HuH-7 (cell line): ENCODE measurements at places on chromosomes 6 and 20.

GRCh38 chr6:157099912-157100593 is 223.3 kb downstream of the TMEM242 start:
- DNase-seq, result no peak

- DNase-seq, result no peak
Observed at GRCh38 chr20:58864346-58864745, 11.8 kb downstream of the GNAS start.

- DNase-seq, result no peak
Observed at GRCh38 chr6:28943557-28944411, 20.0 kb upstream of the TRIM27 start.

- no peak for DNase-seq
Observed at GRCh38 chr20:58624687-58625086, 26.4 kb upstream of the STX16 start.

- no peak for DNase-seq
Observed at GRCh38 chr6:63844287-63844686, 208.7 kb downstream of the PHF3 start.

GRCh38 chr6:150681578-150682395 is 82.1 kb downstream of the PLEKHG1 start:
- no peak for DNase-seq

DNA sequence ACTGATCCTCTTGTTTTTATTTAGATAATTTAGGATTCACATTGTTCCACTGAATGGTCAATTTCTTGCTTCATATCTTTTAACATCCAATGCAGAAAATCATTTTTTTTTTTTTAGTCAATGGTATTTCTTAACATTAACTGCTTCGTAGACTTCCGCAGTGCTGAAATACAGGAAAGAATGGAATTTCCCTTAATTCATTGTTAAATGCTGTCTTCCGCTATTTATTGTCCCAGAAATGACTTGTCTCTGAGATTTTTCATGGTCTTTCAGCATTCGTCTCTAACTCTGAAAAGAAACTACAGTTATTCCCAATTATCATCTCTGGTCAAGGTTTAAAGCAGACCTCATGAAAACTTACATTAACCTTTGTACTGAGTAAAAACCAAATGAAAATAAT is 1029.1 kb upstream of the MANEA start:
- DNase-seq, result no peak

DNA sequence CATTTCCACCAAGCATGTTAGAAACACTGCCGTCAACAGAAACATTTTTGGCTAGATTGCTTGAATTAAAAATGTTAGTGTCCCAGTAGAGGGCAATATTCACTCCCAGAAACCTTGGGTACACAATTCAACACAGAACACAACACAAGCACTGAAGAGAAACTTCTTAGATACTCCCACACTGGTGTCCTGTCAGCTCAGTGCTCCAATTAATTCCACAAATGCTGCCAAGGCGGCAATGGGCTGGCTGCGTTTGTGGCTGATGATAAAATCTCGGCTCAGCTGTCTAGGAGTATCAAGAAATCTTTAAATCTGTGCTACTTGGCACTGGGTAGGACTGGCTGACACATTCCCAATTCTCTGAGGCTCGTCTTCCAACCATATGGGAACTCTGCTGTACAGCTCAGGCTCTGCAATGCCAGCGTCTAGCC is 39.3 kb downstream of the BEND3 start:
- no peak for DNase-seq

GRCh38 chr20:57272883-57273535 is 6.6 kb upstream of the BMP7 start:
- no peak for DNase-seq

GRCh38 chr20:25692499-25692898 is 4.2 kb downstream of the ZNF337 start:
- no peak for DNase-seq

DNA sequence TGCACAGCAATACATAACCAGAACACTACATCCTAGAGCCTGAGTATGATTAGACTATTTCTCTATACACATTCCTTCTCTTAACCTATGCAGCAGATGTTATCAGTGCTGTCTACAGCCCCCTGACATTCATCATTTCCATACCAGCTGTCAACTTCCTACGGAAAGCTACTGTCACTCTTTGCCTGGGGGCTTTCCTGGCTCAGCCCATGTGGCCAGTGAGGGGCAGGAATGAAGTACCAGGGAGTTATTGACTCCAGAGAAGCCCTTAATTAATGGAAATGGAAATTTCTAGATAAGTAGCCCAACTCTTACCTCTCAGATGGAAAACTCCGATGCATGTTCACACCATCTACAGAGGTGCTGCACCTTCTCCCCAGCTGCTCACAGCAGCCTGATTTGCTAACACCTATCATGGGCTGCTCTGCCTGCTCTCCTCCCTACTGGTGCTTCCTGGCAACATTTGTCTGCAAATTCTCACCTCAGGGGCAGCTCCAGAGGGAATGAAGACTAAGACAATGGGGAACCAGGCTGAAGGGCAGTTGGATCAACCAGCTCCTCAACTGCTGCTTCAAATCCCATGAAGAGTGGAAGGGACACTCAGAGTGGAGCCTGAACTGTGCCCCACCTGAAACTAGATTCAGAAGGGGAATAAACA is 59.6 kb downstream of the LINC00237 start:
- DNase-seq, result no peak

DNA sequence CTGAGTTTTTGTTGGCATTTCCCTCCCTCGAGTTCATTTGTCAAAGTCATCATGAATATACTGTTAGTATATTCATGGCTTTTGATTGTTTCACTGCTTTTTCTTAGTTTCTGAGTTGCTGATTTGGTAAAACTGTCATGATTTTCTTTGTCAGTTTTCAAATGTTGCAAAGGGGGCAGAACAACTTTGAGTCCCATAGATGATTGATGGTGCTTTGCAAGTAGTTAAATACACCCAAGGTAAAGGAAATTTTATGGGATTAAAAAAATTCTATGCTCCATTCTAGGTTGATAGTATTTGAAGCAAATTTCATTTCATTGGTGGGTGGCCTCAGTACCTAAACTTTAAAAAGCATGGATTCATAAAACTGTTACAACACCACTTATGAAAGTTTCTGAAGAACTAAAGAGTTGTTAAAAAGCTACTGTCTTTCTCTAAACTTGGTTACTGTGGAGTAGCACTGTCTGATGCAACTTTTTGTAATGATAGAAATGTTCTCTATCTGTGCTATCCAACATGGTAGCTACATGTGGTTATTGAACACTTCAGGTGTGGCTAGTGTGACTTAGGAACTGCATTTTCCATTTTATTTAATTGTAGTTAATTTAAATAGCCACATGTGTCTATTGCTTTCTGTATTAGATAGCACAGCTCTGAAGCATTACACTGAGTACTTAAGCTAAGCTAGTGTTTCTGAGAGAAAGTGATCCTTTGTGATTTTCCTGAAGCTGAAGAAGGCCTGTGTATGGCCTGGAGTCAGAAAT is 153.6 kb downstream of the ZFAND3 start:
- no peak for DNase-seq

DNA sequence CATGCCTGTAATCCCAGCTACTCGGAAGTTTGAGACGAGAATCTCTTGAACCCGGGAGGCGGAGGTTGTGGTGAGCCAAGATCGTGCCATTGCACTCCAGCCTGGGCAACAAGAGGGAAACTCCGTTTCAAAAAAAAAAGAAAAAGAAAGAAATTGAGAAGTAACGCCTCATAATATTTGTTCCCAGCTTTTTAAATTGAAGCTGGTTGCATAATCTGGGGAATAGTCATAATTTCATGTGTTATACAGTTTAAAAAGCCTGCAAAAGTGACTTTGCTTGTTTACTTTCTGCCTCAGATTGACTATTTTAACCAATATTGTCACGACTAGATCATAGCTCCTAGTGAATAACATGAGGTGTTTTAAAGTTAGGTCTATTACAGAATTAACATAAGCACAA is 7.2 kb downstream of the FAM217B start:
- DNase-seq, result no peak

DNA sequence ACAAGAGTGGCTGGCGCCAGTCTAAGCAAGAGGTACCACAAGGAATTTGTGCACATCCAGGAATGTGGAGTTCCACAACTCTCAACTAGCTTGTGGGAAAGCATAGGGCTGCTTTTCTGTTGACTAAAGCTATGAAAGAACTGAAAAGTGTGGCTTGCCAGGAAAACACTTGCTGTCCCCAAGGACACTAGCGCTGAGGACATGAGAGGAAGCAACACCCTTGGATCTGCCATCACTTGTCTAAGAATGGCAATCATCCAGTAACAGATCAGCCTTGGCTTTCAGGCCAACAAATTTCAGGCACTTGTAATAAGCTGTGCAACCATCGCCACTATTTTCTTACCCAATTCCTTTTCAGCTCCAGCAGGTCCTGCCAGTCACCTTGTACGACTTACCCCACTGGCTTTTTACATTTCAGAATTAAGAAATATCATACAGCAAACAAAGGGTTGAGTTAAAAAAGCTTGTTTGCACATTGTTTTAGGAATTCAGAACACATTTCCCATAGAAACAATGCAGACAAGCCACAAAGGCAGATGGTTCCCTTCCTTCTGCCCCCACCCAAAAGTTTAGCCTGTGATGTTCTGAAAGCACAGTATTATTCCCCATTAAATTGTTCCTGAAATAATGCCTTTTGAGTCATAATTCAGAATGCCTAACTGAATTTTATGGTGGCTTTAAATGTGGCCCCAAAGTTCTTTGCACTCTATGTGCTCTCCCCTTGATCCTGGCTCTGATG is 57.9 kb upstream of the SSTR4 start:
- no peak for DNase-seq

GRCh38 chr6:89067796-89068195 is 12.8 kb upstream of the PNRC1 start:
- no peak for DNase-seq

DNA sequence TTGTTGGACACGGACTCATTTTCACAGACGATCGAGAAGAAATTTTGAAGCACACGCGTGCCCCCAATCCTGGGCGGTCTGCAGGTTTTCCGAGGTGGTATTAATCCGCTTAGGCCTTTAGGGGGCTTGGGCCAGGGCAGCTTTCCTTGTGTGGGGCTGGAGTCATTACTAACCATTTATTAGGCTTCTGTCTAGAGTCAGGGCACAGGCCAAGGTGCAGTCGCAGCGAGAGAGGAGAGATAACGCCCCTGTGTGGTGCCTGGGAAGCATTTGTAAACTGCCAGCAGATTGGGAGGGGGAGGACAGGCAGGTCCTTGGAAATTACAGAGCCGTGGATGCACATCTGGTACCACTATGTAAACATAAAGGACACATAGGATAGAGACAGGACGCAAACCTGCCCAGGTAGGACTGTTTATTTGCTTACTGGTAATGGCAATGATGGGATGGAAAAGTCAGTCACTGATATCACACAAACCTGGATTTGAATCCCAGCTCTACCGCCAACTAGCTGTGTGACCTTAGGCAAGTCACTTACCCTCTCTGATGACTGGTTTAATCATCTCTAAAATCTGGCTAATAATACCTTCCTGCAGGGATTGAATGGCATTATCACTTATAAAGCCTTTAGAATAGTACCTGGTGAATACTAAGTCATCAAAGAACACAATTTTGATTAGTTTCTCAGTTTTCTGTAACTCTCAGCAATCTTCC is 76.4 kb downstream of the TMEM242 start:
- DNase-seq, result no peak

DNA sequence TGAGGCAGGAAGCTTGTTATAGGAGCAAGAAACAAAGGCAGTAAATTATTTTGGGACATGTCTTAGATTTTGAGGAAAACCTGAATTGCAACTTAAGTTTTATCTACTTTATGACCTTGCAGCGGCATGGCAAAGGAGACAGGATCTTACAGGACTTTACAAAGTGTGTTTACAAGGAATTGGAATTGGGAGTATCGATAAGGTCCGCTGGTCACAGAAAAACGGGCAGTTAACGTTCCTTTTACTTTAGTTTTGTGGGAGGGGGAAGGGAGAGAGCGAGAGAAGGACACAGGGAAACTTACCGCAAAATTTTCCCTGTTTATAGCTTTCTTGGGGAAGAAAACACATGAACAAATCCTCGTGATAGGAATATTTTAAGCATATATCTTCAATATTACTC is 1607.2 kb downstream of the GRIK2 start:
- no peak for DNase-seq

GRCh38 chr6:87220997-87221396 is 65.6 kb downstream of the ZNF292 start:
- DNase-seq, result no peak

- no peak for DNase-seq
Observed at GRCh38 chr6:76490456-76490855, 418.0 kb upstream of the IMPG1 start.

DNA sequence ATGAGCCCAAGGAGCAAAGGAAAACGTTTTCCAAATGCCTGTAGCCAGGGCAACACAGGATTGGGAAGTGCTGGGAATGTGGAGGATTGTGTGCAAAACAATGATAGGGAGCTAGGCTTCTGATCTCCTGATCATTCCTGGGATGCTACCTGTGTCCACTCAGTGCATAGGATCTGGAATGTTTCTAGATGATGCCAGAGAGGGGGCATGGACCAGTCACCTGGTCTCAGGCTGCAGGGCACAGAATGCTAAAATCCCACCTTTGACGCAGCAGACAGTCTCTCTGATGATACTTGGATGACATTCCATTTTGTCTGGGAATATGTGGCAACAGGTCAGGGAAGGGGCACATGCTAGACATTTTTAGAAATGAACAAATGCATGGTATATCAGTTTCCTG is 128.9 kb downstream of the CLIC5 start:
- no peak for DNase-seq

GRCh38 chr6:159466926-159467325 is 226.1 kb downstream of the SOD2 start:
- no peak for DNase-seq

GRCh38 chr6:81553216-81553615 is 199.3 kb downstream of the TENT5A start:
- no peak for DNase-seq

DNA sequence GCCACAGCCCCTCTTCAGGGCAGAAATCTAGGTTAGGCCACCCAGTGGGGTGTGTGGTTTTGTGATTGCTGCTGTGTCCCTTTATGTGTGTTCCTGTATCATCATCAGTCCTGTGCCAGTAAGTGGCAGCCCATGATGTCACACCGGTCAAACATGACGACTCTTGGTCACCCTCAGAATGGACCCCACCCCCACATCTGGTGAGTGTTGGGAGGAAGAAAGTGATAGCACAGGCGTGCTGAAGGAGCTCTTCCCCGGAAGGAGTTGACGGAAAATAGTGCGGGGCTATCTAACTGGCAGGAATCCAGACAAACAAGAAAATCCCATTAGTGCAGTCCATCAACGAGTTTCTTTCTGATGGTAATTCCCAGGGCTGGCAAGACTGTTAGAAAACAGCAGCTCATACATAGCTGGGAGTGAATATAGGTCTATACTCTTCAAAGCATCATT is 33.4 kb upstream of the IL17A start:
- no peak for DNase-seq

- peak; percentile 73 for DNase-seq
Observed at GRCh38 chr20:2524709-2525506, 11.5 kb upstream of the TMC2 start.

DNA sequence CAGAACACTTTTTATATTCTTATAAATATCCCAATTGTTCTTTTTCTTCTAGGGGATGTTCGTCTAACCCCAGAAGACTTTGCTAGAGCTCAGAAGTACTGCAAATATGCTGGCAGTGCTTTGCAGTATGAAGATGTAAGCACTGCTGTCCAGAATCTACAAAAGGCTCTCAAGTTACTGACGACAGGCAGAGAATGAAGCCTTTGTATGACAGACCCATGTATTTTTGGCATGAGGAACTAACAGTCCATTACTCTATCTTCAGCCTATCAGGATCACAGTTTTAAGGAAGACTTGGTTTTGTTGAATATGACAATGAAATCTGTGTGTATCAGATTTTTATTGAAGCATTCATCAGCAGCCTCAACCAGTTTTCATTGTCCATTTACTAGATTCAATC is 71.4 kb downstream of the VTA1 start:
- no peak for DNase-seq

- DNase-seq, result no peak
Observed at GRCh38 chr20:41380551-41381193, 14.1 kb upstream of the EMILIN3 start.
